Stimulated activated CD8-positive, alpha-beta memory T cell treated with anti-CD3 and anti-CD28 coated beads, Interleukin-15, amount 100 ng/mL, for 4 hours (primary cell): ENCODE measurements at places on chromosomes 3 and 15.

GRCh38 chr15:96340598-96341512, 10.4 kb downstream of the NR2F2 start:
- no peak for DNase-seq

DNA sequence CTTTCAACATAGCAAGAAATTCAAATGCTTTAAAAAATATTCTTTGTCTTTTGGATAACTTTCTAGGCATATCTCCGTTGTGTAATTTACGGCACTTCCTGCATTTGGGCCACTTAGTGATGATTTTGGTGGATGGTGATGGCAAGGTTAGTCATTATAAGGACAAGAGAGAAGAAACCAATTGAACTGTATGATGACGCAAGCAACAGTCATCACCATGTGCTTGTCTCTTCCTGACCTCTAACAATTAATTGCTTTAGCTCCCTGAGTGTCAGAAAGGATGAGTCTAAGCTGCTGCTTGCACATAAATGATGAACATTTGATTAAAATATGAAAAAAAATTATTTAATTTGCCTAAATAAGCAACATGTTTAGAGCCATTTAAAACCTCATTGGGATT, 11.3 kb upstream of the P2RY12 start:
- no peak for DNase-seq

- no peak for DNase-seq
Measured at GRCh38 chr3:34200576-34200975, 402.1 kb downstream of the PDCD6IP start.

DNA sequence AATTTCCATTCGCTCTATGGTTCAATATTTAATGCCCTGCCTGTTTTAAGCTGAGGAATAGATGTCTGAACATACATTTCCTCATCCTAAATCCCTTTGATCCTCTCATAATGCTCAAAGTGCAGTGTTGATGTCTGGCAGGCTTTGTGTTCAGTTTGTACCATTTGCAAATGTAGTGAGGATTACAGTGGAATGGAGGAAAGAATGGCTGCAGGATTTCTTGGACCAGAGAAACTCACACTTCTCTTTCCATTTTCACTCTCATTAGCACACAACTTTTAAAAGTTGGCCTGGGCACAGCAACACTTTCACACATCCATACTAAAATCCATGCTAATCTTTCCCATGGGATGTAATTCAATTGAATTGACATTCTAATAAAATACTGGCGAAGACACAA, 28.6 kb upstream of the THRB start:
- no peak for DNase-seq

DNA sequence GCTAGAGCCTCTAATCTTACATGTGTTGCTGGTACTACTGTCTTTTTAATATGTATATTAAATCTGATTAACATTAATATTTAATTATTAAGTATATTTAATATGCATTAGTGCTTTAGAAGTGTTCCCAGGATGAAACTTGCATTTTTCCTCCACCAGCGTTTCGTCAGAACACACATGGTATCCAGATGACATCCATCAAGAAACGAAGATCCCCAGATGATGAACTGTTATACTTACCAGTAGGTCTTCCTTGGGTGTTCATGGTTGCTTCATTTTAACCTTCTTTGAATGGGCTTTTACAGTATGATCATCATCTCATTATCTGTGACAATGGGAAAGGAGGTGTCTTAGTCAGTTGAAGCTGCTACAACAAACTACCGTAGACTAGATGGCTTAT, 238.0 kb downstream of the TP63 start:
- no peak for DNase-seq

DNA sequence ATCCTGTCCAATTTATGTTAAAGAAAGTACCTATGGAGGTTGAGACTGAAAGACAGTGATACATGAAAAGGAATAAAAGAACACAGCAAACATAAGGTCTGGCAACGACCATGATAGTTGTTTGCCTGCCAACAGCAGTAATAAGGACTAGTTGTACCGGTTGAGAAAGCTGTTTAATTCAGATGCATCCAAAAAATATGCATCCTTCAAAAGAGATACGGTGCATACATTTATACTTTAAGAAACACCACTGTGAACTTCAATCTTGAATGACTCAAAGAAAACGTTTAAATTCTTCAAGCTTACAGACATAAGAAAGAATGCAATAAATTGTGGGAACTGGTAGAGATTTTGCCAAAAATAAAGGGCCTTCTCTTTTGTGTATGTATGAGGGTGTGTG, 492.1 kb downstream of the NLGN1 start:
- no peak for DNase-seq

DNA sequence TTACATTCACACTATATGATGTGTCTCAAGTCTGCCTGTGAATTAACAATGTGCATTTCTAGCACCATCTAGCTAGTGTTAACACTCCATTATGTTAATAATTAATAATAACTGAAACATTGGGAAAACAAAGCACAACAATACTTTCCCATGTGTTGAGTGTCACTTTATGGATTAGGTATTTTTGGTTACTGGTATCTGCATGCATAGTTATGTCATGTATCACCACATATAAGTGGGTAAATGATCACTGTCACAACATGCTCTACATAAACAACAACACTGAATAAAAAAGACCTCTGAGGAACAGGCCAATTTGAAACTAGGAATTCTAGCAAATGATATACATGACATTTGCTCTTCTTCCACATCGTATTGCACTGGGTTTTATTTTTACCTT, 74.7 kb downstream of the MLH1 start:
- DNase-seq: no peak

DNA sequence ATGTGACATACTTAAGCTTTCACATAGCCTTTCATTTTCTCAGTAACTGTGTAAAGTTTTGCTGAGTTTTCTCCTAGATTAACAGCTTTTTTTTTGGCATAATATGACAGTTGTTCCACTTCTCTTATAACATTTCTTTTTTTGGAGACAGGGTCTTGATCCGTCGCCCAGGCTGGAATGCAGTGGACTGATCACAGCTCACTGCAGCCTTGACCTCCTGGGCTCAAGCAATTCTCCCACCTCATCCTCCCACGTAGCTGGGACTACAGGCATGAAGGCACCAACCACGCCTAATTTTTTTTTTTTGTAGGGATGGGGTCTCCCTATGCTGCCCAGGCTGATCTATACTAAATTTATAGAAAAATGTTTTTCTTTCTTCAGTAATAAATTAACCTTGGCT, 30.1 kb downstream of the DLG1 start:
- no peak for DNase-seq

- no peak for DNase-seq
Measured at GRCh38 chr3:144458283-144458682, 486.7 kb downstream of the DIPK2A start.
